GM13976 (cell line): ENCODE measurements at places on chromosomes 2 and 18.

GRCh38 chr2:42939411-42940206 is 147.2 kb upstream of the HAAO start:
- DNase-seq: no peak

DNA sequence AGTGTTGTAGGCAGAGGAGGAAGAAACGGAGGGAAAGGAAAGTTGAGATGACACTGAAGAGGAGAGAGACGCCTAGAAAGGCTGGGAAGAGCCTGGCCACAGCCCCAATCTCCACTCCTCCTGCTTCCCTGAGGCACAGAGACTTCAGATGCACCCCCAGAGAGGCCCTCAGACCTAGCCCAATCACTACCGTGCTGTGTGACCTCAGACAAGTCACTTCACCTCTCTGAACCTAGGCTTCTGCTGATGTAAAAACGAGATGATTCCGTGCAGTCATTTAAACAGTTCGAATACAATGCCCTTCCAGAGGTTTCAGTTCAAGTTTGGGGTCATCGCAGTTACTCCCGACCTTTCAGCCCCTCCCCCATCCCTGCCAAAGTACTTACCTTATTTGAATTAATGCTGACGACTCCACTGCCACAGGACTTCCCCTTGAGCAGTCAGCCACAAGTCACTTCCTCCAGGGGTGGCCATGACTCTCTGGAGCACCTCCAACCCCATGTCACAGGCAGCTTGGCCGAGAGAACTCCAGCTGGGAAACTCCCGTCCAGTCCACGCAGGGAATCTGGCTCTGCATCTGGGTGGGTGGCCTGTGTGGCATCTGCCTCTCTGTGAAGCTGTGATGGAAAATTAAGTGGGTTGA is 105.2 kb upstream of the ID2 start:
- DNase-seq: peak; percentile 59

GRCh38 chr2:240391111-240392051 is 44.1 kb upstream of the GPC1 start:
- DNase-seq: no peak

DNA sequence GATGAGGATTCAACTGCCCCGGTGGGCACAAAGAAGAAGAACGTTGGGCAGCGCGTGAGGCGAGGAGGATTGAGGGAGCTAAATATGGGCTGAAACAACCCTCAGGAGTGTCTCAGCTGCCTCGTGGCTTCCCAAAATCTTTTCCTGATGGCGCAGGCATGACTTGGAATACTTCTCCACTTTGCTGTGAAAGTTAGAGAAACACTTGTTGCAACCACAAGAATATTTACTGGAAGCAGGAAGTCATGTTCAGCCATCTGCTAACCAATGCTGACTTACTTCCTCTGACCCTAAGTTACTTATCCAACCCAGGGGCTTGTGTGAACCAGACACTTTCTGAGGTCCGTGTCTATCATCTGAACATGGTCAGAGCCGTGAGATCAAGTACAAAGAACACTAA is 148.8 kb downstream of the ARL4C start:
- DNase-seq: no peak

DNA sequence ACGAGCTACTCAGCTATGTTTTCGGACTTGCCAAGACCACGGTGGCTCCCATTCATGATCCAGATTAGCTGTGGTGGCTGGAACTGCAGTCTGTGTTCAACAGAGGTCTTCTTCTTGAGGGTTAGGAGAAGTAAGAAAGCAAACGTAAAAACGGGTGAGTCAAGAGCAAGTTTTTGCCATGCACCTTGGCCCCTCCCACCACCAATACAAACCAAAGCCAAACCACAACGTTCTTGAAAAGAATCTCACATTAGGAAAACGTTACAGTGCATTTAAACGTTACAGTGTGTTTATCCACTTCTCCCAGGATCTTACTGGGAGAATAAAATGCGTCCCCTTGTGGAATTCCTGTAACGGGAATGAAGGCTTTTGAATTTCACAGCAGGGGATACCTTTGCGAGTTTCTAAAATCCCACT is 725 bp downstream of the FBXO48 start:
- no peak for DNase-seq

DNA sequence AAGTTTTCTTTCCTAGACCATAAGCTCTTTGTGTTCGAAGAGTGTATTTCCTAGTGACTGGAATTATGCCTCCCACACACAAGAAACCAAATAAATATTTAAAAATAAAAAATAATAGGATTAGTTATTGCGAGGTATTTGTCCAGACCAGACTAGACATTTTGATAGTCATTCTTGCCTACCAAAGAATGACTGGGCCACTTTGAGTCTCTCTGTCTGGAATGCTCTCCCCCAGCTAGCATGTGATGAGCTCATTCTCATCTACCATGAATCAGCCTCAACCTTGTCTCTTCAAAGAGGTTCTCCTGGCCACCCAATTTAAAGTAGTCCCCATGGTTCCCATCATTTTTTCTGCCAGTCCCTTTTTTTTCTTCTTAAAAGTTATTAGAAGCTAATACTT is 13.9 kb upstream of the DSC1 start:
- DNase-seq: no peak

- DNase-seq: no peak
These were observed 104.5 kb downstream of the HDAC4 start for GRCh38 chr2:239296020-239296932.

- no peak for DNase-seq
These were observed 336.6 kb downstream of the SMAD2 start for GRCh38 chr18:47593744-47594472.
